ENCODE measurements at places on chromosomes 13 and 19.

GRCh38 chr19:11137542-11138384, 17.8 kb downstream of the SPC24 start:
- peak; percentile 86 for DNase-seq

- peak; percentile 46 for DNase-seq
Observed at GRCh38 chr13:44759384-44760360, 183.5 kb upstream of the TSC22D1 start.

DNA sequence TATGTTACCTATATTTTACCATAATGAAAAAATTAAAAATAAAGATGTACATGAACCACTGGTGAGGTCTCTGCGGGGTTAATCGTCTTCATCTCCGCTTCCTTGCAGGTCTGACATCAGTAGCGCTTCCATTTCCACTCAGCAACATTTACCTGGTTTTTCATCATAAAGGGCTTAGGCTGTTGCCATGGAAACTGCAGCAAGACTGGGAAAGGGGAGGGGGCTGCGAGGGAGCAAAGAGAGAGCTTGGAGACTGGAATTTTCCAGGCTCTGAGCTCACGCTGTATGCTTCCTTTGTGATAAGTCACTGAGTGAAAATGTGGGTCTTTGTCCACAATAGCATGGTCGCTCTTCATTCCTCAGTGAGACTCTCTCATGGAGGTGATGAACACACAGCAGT, 136.6 kb upstream of the USP29 start:
- DNase-seq, result no peak

GRCh38 chr19:35015270-35015953, 14.9 kb upstream of the SCN1B start:
- DNase-seq, result no peak

- DNase-seq, result no peak
Observed at GRCh38 chr13:87295636-87296035, 375.5 kb upstream of the SLITRK5 start.

DNA sequence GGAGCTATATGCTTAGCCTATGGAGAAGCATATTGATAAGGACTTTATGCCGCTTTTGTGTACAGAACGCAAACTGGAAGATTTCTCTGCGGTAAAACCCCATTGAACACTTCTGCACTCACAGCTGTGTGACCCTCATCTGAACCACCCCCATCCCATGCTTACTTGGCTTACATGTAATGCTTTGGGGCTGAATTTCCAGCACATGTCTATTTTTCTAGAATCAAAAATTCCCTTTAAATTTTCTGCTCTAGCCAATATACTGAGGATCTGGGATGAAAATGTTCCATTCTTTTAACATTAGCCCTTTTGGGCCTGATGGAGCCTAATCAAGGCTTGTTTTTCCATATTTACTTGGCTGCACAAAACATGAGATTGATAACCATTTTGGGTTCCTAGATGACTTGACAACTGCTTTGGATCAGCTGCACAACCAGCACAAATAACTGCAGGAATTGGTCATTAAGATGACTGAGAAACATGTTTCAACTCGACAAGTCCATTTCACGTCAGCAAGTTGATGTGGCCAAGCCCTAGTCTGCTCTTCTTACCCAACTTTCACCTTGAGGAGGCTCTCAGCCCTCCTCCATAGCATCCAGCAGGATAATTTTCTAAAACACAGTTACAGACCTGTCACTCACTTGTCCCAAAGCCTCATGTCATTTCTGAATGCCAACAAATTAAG, 52.4 kb downstream of the TNFSF11 start:
- DNase-seq, result no peak

DNA sequence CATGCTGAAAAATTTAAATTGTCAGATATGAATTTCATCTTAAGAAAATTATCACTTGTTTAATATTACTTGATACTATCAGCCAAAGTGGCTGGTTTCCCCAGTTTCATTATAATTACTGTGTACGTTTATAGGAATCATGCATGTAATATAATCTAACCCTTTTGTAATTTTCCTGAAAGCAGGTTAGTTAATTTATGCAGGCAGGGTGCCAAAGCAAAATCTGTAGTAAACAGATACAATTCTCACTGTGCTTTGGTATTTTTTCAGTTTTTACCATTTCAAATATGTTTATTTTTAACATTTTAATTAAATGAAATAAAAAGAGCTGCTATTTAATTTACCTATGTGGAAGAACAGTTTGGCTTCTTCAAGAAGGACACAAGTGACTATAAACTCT, 1227.5 kb upstream of the MIR17HG start:
- no peak for DNase-seq

DNA sequence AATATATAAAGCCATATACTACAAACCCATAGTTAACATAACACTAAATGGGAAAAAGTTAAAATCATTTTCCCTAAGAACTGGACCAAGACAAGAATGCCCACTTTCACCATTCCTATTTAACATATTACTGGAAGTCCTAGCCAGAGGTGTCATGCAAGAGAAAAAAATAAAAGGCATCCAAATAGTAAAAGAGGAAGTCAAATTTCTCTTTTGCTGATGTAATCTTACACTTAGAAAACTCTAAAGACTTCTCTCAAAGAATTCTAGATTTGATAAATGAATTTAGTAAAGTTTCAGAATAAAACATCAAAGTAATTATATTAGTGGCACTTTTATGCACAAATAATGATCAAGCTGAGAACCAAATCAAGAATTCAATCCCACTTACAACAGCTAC, 678.9 kb upstream of the SLITRK5 start:
- DNase-seq, result no peak

All from NCI-H446 treated with DMSO at 0.1 percent for 48 hours (cell line).